ENCODE measurements at places on chromosomes 2 and 18.

- DNase-seq: no peak
Measured at GRCh38 chr18:63928331-63928730, 20.6 kb downstream of the SERPINB10 start.

GRCh38 chr2:66938471-66938967 lies 458.6 kb upstream of the ETAA1 start:
- no peak for DNase-seq

GRCh38 chr18:24595561-24596031 lies 135.2 kb downstream of the HRH4 start:
- no peak for DNase-seq

DNA sequence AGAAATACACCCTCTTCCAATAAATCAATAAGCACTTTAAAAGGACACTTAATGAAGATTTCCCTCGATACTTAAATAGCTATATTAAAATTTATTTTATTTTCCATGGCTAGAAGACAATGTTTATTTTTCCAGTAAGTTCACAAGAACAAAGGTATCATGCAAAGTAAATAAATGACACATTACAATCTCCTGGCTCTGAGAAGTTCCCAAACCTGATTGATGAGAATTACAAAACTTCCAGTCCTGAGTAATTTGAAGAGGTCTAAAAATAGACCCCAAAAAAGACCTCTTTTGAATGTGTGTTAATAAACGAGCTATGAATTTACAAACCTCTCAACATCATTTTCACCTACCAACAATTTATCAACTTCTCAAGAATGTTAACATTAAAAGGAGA lies 1.5 kb upstream of the PEX13 start:
- DNase-seq: no peak

- no peak for DNase-seq
Measured at GRCh38 chr2:236061899-236062298, 106.3 kb downstream of the GBX2 start.

Measured in activated CD4-positive, alpha-beta T cell treated with anti-CD3 and anti-CD28 coated beads for 36 hours (primary cell).